ENCODE measurements at places on chromosomes 5 and 9.

- DNase-seq = no peak
These were observed 12.3 kb upstream of the DPM2 start for GRCh38 chr9:127949827-127950512.

DNA sequence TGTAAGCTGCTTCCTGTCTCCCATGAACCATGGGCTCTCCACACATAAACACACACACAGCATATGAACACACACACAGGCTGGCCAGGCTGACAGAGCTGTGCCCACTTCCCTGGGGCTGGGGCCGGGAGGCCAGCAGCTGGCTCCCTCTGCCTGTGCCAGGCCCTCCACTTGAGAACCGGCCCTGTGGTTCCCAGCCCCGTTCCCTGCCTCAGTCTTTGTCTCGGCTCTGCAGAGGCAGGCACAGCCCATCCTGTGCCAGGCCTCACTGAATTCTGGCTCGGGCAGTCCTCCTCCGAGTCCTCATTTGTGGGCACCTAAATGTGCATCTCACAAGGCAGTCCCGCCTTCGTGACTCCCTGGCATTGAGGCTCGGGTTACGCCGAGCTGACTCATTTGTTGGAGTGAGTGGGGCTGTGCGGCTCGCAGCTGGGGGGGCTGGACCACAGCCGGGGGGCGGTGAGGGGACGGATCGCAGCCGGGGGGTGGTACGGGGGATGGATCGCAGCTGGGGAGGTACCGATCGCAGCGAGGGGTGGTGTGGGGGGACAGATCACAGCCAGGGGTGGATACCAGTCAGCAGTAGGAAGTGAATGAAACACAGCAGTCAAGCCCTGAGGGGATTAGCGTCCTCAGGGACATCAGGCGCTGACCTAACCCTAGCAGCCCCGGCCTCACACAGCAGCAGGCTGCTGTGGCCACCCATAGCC, 72.3 kb downstream of the PSMB7 start:
- no peak for DNase-seq

DNA sequence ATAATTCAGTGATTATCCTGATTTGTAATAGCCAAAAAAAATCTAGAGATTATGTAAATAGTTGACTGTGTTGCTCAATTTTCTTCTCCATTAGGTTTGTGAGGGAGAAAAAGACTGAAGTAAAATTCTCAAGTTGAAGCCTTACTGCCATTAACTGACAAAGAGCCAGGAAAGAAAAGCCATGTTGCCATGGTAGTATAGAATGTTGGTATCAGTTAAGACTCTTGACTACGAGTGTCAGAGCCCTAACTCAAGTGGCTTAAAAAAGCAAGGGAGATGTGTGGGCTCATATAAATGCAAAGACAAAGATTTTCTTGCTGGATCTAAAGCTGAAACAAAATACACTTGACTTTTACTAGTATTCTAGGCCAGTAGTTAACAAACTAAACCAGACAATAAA, 571.7 kb downstream of the KCTD16 start:
- no peak for DNase-seq

- no peak for DNase-seq
These were observed 191.0 kb downstream of the RAB3C start for GRCh38 chr5:58773744-58774441.

DNA sequence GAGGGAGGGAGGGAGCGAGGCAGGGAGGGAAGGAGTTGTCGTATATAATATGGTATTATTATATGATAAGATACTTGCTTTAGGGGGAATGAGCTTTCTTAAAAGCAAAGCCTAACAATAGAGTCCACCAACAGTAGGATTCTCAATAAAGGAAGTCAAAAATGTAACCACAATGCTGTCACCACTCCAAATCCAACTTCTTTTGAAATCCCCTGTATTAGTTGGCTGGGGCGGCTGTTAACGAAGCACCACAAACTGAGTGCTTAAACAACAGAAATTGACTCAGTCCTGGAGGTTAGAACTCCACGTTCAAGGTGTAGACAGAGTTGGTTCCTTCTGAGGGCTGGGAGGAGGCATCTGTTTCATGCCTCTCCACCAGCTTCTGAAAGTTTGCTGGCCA, 23.1 kb downstream of the GAS1 start:
- no peak for DNase-seq

DNA sequence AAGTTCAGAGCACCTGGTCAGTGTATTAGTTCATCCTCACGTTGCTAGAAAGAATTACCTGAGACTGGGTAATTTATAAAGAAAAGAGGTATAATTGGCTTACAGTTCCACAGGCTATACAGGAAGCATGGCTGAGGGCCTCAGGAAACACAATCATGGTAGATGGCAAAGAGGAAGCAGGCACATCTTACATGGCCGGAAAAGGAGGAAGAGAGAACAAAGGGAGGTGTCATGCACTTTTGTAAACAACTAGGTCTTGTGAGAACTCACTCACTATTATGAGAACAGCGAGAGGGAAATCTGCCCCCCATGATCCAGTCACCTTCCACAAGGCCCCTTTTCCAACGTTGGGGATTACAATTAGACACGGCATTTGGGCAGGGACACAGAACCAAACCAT, 28.8 kb upstream of the CAVIN4 start:
- DNase-seq = no peak

DNA sequence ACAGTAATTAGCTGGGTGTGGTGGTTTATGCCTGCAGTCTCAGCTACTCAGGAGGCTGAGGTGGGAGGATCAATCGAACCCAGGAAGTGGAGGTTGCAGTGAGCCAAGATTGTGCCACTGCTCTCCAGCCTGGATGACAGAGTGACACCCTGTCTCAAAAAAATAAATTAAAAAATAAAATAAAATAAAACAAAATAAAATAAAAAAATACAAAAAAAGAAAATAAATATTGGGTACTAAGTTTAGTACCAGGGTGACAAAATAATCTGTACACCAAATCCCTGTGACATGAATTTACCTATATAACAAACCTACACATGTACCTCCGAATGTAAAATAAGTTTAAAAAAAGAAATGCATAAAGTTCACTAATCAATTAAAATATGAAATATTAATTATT, 666.0 kb upstream of the CDH18 start:
- DNase-seq = no peak

- DNase-seq = no peak
These were observed 734 bp downstream of the SKP1 start for GRCh38 chr5:134175921-134176510.

- DNase-seq = no peak
These were observed 9.5 kb upstream of the IRX4 start for GRCh38 chr5:1892211-1892610.

DNA sequence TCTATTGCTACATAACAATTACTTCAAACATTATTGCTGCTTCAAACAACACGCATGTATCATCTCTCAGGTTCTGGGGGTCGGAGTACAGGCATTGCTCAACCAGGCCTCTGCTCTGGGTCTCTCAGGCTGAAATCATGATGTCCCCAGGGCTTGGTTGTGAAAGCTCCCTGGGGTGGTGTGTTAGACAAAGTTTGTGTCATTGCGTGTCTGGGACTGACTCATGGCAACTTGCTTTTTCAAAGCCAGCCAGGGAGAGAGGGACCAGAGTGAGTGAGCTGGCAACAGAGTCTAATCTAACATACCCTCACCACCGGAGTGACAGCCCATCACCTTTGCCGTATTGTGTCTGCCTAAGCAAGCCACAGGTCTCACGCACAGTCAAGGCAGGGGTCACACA, 259.2 kb upstream of the NFIL3 start:
- DNase-seq = no peak

GRCh38 chr9:124284237-124284831, 26.6 kb downstream of the NEK6 start:
- no peak for DNase-seq

DNA sequence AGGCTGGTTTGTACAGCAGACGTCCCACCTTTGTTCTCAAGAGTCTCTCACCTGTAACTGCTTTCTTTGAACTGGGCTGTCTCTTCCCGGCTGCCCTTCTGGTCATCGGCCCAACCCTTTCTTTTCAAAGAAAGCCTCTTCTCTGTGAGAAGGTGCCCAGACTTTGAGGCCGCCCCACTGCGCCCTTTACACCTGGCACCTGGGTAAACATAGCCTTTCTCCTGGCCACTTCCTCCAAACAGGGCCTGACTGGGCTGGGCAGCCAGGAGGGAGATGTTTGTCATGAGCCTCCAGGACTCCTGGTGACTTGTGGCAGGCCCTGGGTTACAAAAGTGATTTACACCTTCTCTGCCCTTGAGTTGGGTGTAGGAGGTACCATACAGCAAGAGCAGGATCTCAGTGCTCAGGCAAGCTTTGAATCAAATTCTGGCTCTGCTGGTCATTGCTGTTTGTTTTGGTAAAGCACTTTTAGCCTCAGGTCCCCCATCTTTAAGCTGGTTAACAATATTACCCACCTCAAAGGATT, 127.2 kb upstream of the CXCL14 start:
- no peak for DNase-seq

DNA sequence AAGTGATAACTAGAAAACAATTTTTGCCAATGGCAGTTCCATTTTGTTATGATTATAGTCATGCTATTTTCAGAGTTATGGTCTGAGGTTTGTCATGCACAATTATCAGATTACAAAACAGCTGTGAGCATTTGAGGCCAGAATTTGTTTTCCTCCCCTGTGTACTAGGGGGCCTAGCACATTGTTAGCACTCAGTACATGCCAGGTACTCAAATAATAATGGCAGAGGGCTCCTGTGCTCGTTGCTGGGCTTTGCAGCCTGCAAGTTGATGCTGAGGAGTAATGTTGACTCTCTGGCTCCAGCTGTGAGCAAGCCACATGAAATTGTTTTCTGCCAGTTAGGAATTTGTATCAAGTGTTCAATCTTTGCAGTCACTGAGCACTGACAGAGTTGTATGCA, 6.9 kb downstream of the DNAI1 start:
- no peak for DNase-seq

DNA sequence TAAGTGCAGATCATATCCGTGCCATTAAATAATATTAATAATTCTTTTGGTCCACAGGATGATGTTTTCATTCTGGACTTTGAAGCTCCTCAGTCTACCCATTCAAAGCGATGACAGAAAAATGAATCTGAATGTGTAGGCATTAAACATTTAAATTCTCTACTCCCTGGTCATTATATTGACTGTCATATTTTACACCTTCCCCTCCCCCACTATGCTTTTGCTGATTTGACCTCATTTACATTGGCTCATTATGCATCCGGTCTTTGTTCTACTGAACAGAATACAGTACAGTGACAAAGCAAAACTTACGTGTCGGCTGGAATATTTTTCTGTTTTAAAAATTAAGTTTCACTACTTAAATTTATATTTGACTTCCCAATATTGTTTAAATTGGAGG, 289.7 kb upstream of the TMEM161B start:
- no peak for DNase-seq

All from NCI-H1417 treated with DMSO at 0.1 percent for 48 hours (cell line).